CD4-positive, alpha-beta T cell treated with Interleukin-1 beta for 1 hour (primary cell): ENCODE measurements at places on chromosomes 16 and 17.

GRCh38 chr17:77810536-77810935 is 148.0 kb upstream of the TNRC6C start:
- no peak for DNase-seq

- no peak for DNase-seq
Observed at GRCh38 chr16:84268291-84269040, 26.2 kb upstream of the WFDC1 start.

DNA sequence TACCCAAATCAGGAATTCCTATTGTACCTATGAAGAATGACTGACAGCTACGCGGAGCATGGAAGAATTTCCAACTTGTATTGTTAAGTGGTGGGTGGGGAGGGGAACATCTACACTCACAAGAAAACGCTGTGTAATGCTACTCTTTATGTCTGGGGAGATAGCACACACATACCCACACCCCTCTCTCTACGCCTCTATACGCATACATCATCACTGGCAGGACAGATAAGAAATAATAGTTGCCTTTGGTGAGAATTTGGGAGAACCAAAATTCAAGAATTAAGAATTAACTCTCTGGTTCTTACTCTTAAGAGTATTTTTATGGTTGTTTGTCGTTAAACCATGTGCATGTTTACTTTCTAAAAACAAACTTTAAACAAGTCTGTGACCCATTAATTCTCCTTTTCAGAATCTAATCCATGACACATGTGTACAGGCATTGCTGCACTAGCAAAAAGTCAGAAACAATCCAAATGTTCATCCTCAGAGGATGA is 33.9 kb downstream of the CREBBP start:
- no peak for DNase-seq

GRCh38 chr16:27303256-27304100 is 10.3 kb upstream of the IL4R start:
- DNase-seq: no peak

DNA sequence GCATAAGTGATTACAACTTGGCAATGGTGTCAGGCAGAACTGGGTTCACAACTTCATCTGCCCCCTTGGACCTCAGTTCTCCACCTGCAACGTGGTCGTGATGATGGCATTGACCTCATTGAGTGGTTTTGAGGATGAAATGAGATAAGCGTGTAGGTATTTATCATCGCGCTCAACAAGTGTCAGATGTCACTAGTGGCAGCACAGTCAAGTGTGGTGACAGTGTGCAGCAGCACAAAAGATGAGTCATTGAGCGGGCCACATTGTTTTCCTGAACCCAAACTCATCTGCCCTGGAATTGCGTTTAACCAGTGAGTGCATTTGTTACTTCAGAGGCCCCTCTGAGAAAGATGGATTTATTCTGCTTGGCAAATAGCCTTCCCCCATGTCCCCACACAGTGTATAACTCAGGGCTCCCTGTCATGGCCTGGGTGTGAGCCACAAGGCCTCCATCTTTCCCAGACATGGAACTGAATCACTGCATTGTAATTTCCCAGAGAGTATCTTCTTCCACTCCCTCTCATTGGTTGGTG is 20.9 kb downstream of the IRX3 start:
- DNase-seq: no peak

GRCh38 chr16:70688246-70688742 is 2.4 kb upstream of the MTSS2 start:
- no peak for DNase-seq

DNA sequence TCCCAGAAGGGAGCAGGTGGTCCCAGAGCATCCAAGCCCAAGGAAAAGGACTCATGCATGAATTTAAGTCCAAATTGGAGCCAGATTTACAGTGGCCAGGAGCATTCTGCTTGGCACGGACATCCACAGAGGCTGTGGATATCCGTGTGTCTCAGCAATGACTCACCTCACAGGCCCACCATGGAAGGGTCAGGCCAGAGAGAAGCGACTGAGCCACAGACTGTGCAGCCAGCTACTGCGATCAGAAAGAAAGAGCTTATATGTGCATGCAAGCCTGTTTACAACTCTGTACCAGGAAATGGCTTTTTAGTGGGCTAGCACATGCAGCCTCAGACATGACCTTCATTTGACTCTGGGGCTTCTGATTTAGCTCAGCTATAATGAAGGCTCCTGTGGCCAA is 231.0 kb downstream of the C16orf95 start:
- no peak for DNase-seq

- DNase-seq: no peak
Observed at GRCh38 chr17:76469076-76469990, 1.9 kb downstream of the AANAT start.

DNA sequence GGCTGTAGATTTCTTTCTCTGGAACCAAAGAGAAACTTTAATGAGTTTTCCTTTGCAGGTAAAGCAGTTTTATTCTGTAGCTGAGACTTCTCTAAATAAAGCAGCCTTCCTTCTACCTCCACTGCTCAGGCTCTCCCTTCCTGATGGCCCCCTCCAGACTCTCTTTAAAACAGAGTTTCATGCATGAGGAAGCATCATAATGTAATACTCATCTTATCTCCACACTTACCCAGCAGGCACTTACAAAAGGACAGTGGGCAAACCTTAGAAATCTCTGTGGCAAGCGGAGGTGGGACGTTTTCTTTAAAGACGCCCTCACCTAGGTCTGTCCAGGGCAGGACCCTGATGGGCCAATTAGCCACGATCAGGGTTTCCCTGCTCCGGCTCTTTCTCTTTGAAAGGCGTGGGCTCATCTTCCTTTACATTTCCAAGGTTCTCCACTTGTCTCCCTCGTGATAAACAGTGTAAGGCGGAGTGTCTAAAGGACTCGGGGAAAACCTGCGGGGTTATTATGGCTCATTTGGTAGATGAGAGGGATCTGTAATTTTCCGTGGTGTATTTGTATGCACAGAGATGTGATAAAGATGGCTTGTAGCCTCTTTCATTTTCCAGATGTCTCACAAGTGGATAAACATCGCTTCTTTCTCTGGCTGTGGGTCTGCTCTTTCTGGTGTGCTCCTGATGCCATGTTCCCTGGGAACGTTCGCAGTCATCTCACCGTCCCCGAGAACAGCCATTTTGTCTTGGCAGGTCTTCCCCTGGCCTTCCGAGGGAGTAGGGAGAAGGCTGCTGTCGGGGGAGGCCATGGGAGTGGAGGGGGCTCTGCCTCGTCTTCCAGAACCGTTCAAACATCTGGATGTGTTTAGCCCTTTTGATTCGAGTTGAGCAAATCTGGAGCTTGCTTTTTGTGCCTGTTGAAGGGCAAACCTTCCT is 239.0 kb downstream of the CCDC182 start:
- no peak for DNase-seq

DNA sequence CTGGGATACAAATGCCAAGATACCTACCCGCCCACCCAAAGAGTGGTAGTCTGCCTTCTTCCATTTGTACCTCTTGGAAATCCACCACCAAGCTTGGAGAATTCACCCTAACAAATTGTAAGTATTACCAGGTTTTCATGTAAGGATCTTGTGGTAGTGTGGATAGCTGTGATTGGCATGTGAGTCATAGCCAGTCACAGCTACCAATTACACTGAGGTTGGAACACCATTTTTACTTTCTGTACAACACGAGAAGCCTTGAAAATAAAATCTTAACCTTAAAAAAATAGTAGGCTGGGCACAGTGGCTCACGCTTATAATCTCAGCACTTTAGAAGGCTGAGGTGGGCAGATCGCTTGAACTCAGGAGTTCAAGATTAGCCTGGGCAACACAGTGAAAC is 18.5 kb upstream of the SLC35G3 start:
- no peak for DNase-seq

DNA sequence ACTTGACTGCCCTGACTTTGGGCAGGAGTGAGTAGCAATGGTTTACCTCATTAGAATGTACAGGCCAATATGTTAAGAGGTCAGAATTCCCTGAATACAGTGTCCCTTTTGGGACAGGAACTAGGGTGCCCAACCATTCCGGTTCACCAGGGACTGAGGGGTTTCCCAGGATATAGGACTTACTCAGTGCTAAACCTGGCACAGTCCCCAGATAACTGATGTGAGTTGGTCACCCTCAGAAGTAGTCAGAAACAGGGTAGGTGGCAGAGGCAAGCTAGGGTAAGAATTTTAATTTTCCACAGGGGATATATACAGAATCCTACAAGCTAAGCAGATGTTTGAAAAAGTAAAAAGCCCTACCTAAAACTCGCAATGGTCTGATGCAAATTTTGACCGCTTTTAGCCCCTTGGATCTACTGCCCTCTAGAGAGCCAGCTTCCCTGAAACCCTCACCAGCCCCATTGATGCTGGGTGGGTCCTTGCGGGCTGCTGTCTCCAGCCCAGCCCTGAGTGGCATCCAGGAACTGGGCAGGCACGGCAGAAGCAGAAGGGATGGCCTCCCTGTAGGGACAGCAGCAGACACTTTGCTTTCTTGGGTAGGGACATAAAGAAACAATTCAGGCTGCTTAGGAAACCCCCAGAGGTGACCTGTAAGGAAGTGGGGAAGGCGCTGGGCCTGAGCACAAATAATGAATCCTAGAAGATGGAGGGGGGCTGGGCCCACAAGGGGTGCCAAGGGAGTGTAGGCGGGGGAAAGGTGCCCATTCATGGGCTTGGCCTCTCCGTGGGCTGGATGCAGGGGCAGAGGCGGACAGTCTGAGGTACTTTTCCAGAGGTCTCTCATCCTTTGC is 434.8 kb downstream of the SLC39A11 start:
- no peak for DNase-seq

- DNase-seq: no peak
Observed at GRCh38 chr16:46747777-46748651, at the start of gene MYLK3. Gene MYLK3, minus strand, starts transcription at chr16:46748344. Its CDS starts 151 bp downstream, at chr16:46748193.

DNA sequence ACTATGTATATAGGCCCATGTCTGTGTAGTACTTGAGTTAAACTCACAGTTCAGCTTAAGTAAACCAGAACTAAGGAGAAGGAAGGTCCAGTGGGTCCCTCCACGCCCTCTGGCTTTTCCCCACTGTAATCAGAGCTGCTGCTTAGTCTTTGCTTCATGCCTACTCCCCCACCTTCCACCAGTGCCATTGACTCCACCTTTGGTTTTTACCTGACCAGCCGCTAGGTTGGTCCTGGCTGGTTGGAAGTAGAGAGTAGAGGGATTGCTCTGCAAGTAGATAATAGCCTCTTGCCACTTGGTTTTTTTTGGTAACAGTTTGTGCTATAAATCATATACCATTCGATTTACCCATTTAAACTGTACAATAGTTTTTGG is 22.8 kb upstream of the PHKG2 start:
- DNase-seq: no peak

- DNase-seq: no peak
Observed at GRCh38 chr17:17182598-17183136, 23.5 kb downstream of the PLD6 start.

DNA sequence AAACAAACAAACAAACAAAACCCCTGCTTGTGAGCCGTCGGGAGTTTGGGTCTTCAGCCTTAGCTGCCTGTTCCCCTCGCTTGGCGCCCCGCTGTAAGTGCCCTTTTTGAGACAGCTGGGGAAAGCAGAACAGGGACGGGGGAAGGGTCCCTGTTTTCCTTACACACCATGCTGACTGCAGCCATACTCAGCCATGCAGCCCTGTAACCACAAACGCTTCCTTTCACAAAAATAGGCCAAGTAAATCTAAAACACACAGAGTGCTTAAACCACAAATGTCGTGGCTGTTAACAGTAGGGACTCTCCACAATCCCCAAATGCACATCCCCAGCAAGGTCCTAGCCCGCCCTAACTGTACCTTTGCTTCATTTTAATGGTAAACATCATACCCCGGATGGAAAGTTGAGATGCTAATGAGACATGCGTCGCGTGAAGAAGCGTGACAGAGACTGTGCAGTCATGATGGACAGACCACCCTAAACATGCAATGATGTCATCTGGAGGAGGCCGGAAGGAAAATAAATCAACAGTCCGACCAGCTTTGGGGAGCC is 129.9 kb downstream of the MGAT5B start:
- DNase-seq: peak; percentile 78

DNA sequence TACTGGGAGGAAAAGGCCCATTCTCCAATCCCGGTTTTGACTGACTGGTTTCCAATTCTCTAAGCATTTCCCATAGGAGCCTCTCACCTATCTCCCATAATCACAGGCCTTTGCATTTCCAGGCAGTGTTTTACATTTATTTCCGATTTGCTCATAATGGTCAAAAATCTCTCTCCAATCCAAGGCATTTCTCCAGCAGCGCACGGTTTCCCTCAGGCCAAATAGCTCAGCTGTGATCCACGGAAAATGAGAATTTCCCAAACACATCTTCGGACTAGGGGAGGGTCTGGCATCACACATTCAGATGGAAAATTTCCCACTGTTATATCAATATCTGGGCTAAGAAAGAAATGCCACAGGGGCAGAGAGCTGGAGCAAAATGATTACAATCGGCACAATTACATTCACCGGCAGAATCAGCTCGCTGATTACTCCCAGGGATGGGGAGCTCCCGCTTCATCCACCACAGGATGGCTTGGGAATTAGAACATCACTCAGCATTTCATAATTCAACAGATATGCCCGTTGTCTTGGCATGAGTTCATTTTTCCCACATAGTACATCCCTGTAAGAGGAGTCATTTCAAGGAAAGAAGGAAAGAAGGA is 6.7 kb downstream of the PIPOX start:
- DNase-seq: no peak

DNA sequence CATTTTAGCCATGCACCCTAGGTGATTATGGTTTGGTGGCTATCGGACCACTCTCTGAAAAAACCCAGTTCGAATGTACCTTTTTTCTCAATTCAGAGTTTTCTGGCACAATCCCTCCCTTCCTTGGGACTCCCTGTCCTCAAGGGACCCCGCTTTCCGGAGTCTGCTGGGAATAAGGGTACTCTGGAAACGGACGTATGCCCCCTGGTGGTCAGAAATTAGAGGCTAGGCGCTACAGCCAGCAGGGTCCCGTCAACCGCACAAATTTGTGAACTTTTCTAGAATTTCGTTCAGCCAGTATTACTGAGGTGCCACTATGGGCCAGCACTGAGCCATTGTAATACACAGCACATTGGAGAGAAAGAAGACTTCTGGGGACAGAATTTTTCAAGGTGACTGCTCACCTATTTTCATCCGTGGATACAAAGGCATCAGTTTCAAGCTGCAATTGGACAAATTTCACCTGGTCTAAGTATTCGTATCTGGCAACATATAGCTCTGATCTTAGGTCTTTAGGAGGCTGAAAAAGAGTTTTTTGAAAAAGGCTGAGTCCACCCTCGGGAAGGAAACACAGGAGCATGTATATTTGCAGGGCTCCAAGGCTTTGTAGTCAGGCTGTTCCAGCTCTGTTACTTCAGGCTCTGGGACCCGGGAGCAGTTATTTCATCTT is 27.1 kb upstream of the CRYBA1 start:
- DNase-seq: peak; percentile 69

DNA sequence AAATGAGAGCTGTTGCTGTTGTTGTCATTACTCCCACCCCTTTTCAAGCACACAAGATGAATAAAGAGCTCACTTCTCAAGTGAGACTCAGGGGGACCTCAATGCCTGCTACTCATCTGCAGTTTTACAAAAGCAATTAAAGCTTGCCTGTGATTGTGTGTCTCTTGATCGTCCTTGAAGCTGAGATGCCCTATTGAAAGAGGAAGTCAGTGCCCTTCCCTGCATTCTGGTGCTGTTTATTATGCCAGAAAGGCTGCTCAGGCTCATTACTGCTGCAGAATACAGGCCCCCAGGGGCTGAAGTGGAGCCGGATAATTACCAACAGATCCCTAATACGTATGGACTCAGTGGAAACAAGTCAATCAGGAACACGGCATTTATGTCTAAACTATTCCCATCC is 147.2 kb downstream of the HS3ST2 start:
- DNase-seq: no peak
